ENCODE measurements at places on chromosomes 3 and 15. TPM values are rescaled to one million over a fixed set of nuclear protein-coding genes. Genes with fewer than 3 reads are reported as not detected.

The CLASP2 gene
- total RNA-seq: 50.1 TPM

The PTH1R gene
- total RNA-seq: 0.66 TPM

The XIRP1 gene
- total RNA-seq: not detected

The ECE2 gene
- under 0.01 TPM for total RNA-seq

The XYLB gene
- total RNA-seq: 6.1 TPM

The PAK6 gene
- total RNA-seq: under 0.01 TPM

The PIK3R4 gene
- total RNA-seq: 40.5 TPM

The CEP152 gene
- total RNA-seq: 10.1 TPM

The GOLGA6L9 gene
- total RNA-seq: 1.6 TPM

The ATP13A4 gene
- total RNA-seq: 0.33 TPM

The TMEM108 gene
- not detected for total RNA-seq

The SERPINI2 gene
- not detected for total RNA-seq

The WWTR1 gene
- 33.2 TPM for total RNA-seq

The GOLGA8T gene
- not detected for total RNA-seq

The HRG gene
- not detected for total RNA-seq

The KBTBD13 gene
- under 0.01 TPM for total RNA-seq

The ARHGAP11A gene
- total RNA-seq: 33.5 TPM

The PTX3 gene
- total RNA-seq: 266 TPM

The UQCC5 gene
- 20.4 TPM for total RNA-seq

The EPHB3 gene
- total RNA-seq: 18.0 TPM

The GABRB3 gene
- total RNA-seq: 1.8 TPM

The MYRIP gene
- total RNA-seq: not detected

The GAP43 gene
- 0.33 TPM for total RNA-seq

The TNNC1 gene
- total RNA-seq: not detected

Measured in smooth muscle cell of trachea (primary cell).